ENCODE measurements at places on chromosomes 6 and 20.

- no peak for DNase-seq
Measured at GRCh38 chr6:37317312-37318038, 36.3 kb upstream of the RNF8 start.

DNA sequence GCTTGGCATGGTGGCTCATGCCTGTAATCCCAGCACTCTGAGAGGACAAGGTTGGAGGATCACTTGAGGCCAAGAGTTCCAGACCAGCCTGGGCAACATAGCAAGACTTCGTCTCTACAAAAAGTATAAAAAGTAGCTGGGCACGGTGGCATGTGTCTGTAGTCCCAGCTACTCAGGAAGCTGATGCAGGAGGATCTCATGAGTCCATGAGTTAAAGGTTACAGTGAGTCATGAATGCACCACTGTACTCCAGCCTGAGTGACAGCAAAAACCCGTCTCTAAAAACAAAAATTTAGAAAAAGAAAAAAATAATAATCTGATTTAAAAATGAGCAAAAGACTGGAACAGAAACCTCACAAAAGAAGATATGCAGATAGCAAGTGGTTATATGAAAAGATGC is 279.7 kb downstream of the RNGTT start:
- DNase-seq, result no peak

DNA sequence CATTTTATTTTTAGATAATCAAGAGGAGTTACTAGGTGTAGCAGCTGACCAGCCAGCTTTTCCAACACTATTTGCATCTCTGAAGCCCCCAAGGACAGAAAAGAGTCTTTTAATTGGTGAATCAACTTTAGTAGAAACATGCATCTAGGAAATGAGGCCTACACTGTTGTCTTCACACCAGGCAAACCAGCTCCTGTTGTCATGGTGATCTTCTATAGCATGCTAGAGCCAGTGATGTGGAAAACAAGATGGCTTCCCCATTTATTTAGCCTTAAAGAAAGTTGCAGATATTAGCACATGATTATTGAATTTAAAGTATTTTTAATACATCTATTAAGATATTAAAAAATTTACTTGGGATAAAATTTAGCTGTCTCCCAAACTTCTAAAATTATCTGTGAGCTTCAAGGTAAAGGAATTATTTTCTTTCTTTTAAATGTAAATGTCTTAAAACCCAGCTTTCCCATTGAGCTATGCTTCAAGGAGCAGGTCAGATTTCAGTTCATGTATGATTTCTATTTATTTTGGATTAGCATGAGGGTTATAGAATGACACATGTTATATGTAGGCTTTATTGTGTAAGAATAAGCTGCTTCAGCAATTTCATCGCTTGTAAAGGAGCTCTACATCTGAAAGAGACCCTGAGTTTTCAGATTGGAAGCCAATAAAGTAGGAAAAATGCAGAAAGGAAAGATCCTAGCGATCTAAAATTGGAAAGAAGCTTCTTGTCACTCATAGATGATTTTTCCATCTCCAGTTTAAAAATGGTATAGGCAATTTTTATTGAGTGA is 564.9 kb upstream of the CITED2 start:
- no peak for DNase-seq

DNA sequence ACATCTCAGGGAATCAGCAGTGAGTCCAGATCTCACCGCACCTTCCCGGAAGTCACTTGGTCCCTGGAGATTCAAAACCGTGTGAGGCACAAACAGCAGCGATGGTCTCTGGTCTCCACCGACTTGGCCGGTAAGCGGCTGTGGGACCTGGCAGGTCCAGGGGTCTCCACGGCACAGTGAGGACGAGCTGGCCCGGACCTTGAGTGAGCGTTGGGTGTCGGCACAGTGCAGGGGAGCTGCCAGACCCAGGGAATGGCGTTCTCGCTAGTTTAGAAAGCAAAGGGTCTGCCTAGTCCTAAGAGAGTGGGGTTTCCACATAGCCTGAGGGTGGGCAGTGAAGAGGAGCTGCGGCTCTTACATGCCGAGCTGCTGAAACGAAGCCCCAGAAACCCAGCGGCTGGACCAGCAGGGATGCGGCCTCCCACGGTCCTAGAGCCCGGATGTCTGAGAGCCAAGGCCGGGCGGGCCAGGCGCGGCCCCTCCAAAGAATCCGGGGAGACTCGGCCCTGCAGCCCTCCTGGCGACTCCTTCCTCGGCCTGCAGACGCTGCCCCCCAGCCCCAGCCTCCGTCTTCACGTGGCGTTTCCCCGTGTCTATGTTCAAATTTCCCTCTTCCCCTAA is 185.0 kb downstream of the ERMARD start:
- DNase-seq, result no peak

DNA sequence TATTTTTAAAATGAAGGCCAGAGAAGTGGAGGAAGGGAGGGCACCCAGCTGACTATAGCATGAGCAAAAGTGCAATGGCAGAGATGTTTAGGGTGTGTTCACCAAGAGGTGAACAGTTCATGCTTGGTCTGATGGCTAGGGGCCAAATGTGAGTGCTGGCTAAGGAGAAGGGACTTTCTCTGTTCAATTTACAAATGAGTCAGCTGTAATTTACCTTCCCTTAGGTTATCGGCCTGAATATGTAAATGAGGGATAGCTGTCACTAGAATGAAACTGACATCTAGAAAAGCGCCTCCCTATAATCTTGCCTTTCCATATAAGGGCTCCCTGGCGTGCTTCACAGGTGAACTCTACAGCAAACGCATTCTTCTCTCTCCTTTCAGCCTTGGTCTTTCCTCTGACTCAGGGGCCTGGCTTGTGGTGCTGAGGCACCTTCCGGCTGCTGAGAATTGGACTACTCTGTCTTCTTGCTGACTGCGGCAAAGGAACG is 114.7 kb upstream of the BACH2 start:
- DNase-seq, result no peak

- DNase-seq, result no peak
Measured at GRCh38 chr20:39268491-39268951, 306.4 kb downstream of the DHX35 start.

DNA sequence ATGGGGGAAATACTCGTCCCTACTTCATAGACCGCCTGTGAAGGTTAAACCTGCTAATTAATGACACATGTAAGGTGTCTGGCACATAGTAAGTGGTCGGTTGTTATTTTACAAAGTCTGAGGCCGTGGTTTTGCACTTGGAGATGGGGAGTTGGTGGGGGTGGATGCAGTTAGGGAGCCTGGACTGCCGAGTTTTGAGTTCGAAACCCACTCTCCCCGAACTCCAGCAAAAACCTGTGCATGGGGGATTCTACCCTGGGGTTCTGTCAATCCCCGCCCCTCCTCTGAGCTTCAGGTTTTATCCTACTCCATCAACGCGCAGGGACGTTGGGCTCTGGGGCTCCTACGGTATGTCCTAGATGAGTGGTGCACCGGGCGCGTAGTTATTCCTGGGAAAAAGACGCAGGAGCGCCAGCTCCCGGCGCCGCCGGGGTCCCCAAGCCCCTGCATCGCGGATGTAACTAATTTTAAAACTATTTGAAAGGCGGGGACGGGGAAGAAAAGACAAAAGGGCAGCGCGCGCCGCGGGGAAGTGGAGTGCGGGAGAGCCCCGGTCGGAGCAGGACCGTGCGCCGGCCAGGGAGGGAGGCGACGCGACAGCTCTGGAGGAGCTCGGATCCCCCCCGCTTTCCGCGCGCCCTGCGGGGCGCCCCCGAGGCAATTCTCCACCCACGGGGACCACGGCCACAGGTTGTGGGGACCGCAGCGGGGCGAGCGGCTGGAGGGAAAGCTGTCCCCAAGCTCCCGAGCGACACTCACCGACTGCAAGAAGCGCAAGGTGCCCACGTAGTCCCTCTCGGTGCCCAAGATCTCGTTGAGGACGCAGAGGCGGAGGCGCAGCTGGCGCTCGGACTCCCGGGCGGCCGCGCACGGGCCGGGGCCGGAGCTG is 672 bp downstream of the PREX1 start:
- peak; percentile 25 for DNase-seq

- no peak for DNase-seq
Measured at GRCh38 chr20:52601295-52601971, 370.7 kb upstream of the TSHZ2 start.

DNA sequence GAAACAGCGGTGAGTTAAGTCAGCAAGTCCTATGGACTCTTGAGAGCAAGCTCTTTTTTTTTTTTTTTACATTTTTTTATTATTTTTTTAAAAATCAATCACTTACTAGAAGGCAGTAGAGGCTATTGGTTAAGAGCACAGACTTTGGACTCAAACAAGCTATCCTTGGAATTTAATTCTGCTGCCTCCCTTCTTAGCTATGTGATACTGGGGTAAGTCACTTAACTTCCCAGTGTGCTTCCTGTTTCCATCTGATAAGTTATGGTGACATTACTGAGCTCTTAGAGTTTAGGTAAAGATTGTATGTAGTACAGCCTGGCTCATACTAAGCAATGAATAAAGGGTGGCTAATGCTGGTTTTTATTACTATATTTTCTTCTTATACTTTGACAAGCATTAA is 770.5 kb upstream of the FLRT3 start:
- DNase-seq, result no peak

- no peak for DNase-seq
Measured at GRCh38 chr6:109840796-109841195, 137.3 kb upstream of the GPR6 start.
